CD14-positive monocyte (primary cell): ENCODE measurements at places on chromosomes 3 and 15. TPM values are rescaled to one million over a fixed set of nuclear protein-coding genes. Genes with fewer than 3 reads are reported as not detected.

Gene CCR4
- not detected for polyA plus RNA-seq

Gene TMCO5A
- not detected for polyA plus RNA-seq

Gene NRG4
- 0.44 TPM for polyA plus RNA-seq

Gene SI
- not detected for polyA plus RNA-seq

Gene CCDC54
- polyA plus RNA-seq: not detected

Gene GOLGA8J
- not detected for polyA plus RNA-seq

Gene RBPMS2
- not detected in 2 replicates for polyA plus RNA-seq

Gene CLRN1
- not detected for polyA plus RNA-seq

Gene CCDC80
- polyA plus RNA-seq: not detected in 2 replicates

Gene ZNF35
- polyA plus RNA-seq: 0.59 and 1.2 TPM in 2 replicates

Gene SHC4
- not detected for polyA plus RNA-seq

Gene RGMA
- 0.35 and 0.55 TPM in 2 replicates for polyA plus RNA-seq

Gene EIF4G1
- 119 and 120 TPM in 2 replicates for polyA plus RNA-seq

Gene WDR82
- polyA plus RNA-seq: 27.3 TPM
